NCI-H187 (cell line): ENCODE measurements at places on chromosomes 6 and 20.

DNA sequence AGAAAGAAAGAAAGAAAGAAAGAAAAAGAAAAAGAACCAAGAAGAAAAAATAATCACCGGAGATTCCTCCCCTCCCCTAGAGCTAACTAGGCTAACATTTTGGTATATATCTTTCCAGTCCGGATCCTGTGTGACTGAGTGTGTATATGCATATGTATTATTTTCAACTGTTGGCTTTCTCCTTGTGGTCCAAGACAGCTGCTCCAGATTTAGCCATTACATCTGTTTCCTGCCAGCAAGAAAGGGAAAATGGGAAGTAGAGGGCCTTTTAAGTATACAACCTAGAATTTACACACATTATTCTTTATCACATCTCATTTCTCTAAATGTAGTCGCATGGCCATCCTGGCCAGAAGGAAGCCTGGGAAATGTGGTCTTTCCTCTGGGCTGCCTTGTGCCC is 15.2 kb downstream of the SLC52A3 start:
- DNase-seq, result no peak

GRCh38 chr6:142152746-142153145 is 5.7 kb downstream of the VTA1 start:
- DNase-seq, result no peak

GRCh38 chr6:29826271-29826670 is 1.4 kb upstream of the HLA-G start:
- no peak for DNase-seq

DNA sequence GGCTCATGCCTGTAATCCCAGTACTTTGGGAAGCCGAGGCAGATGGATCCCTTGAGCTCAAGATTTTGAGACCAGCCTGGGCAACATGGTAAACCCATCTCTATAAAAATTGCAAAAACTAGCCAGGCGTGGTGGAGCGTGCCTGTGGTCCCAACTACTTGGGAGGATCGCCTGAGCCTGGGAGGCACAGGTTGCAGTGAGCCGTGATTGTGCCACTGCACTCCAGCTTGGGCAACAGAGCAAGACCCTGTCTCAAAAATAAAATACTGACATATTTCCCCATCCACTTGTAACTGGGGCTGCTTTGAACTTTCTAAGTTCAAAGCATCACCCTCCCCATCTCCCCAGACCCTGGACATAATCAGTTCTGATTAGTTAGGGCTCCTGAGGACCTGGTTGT is 7.2 kb upstream of the MMP9 start:
- DNase-seq, result no peak

GRCh38 chr6:42276034-42276890 is 58.6 kb upstream of the MRPS10 start:
- no peak for DNase-seq

DNA sequence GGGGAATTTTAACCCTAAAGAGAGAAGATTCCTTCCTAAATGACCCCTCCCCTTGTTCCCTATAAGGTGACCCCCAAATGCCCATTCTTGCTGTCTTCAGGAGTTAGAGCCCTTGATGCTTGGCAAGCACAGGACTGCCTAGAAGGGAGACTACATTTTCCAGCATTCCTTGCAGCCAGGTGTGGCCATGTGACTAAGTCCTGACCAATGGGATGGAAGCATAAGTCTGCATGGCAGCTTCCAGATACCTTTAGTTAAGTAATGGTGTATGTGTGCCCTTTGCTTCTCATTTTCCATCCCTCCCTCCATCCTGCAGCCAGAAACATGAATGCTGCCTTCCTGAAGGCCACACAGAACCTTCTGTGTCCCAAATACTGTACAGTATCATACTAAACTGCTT is 5.5 kb downstream of the BFSP1 start:
- DNase-seq, result no peak

- DNase-seq, result no peak
These were observed 233.0 kb upstream of the CEP162 start for GRCh38 chr6:84460491-84460890.

DNA sequence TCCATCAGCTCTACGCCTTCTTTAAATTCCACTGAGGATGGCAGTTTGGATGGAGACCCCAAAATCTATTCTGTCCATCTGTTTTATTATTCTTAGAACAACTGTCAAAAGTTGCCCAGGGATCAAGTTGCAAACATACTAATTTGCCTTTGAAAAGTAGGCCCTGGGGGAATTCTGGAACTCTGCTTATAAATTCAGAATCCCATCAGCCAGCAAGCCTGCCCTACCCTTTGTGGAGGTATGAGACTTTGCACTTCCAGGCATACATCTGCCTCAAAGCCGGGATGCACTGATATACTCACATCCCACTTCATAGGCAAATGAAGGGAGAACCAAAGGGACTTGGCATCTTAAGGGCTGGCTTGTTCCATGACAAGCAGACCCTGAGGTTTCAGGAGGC is 93.6 kb downstream of the INSM1 start:
- no peak for DNase-seq

DNA sequence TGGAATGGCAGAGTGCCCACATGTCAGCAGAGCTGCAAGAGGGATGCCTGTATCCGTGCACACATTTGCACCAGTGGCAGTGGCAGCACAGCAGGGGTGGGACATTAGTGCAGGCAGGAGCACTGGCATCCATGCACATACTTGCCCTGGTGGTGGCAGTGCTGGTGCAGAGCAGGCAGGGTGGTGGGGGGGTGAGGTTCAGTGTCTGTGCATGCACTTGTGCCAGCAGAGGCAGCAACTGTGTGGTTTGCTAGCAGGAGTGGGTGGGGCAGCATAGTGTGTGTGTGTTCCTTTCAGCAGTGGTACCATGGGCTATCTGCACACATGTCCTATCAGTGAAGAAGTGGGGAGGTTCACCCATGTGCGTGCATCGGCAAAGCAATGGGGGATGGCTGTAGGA is 151.6 kb downstream of the EPM2A start:
- DNase-seq, result no peak

GRCh38 chr20:57928181-57928967 is 218.6 kb upstream of the PMEPA1 start:
- no peak for DNase-seq

DNA sequence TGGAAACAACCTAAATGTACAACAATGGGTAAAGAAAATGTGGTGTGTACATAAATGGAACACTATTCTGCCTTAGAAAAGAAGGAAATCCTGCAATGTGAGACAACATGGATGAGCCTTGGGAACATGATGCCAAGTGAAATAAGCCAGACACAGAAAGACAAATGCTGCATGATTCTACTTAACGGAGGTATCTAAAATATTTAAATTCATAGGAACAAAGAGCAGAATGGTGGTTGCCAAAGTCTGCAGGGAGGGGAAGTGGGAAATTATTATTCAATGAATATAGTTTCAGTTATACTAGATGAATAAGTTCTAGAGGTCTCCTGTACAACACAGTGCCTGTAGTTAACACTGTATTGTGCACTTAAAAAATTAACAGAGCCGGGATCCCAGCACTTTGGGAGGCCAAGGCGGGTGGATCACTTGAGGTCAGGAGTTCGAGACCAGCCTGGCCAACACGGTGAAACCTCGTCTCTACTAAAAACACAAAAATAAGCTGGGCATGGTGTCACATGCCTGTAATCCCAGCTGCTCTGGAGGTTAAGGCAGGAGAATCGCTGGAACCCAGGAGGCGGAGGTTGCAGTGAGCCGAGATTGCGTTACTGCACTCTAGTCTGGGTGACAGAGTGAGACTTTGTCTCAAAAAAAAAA is 71.4 kb upstream of the SNX9 start:
- no peak for DNase-seq

DNA sequence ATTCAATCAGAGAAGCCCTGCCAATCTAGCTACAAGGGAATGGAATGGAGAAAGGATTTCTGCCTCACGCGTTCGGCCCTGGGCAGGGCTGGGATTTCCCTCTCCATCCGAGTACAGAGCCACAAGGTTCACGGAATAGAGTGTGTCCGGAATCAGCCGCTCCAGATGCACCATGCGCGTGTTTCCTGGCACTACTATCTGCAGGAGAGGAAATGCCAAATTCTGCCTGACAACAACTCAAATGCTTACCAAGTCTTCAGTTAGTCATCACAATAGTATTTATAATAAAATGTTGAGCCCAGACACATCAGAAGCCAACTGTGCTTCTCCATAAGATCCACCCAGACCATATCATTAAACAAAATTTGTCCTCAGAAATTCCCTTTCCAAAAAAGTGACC is 75.1 kb downstream of the COL12A1 start:
- no peak for DNase-seq

GRCh38 chr6:154341336-154341735 is 15.3 kb downstream of the IPCEF1 start:
- DNase-seq, result no peak

- peak; percentile 20 for DNase-seq
These were observed 93.3 kb downstream of the CDH22 start for GRCh38 chr20:46214824-46215488.

- no peak for DNase-seq
These were observed 161.3 kb upstream of the AGPAT4 start for GRCh38 chr6:161434921-161435747.
